ENCODE measurements at places on chromosomes 7 and 10.

GRCh38 chr7:143300959-143301935, 13.1 kb downstream of the CASP2 start:
- no peak for DNase-seq

- no peak for DNase-seq
These were observed 55.6 kb downstream of the CHST15 start for GRCh38 chr10:124037784-124038183.

- DNase-seq, result no peak
These were observed 60.7 kb downstream of the LHPP start for GRCh38 chr10:124522131-124522932.

GRCh38 chr10:101708870-101709269, 13.9 kb upstream of the FBXW4 start:
- no peak for DNase-seq

DNA sequence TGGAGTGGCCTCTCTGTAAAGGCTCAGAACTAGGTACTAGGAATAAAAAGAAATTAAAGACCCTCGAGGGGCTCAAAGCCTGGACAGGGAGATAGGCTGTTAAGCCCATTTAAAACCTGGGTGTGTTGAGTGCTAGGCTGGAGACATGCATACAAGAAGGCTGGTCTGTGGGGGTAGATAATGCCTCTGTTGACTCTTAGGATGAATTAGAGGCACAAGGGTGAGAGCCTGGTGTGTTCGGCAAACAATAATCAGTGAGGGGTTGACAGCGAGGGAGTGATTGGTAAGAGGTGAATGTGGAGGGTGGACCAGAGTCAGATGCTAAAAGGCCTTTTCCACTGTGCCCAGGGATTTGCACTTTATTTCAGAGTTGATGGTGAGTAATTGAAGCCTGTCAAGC, 12.7 kb downstream of the GSTO2 start:
- DNase-seq, result no peak

DNA sequence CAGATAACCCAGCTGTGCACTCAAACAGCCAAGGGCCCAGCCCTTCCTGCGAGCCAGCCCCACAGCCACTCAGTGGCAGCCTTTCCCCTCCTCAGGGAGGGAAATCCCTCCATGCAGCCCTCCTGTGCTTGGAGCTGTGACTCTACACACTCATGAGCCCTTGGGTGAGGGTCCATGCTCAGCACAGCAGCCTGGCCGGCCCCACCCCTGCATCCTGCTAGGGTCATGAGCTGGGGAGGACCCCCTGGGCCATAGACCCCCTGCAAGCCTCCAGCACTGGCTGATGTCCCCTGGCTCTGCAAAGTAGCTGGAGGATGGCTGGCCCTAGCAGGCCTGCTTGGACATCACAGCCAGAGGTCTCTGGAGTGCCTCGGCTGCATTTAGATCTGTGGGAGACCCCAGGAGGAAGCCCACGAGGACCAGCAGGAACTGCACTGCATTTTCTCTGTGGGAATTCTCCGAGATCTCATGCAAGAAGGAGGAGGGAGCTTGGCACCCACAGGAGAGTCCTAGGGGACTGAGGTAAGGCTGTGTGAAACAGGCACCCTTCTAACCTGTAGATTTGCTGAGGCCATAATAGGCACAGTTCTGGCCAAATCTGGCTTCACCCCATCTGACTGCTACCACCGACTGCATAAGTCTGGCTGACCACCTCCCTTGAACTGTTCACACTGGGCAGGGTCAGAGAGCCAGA, 17.4 kb downstream of the TMEM273 start:
- no peak for DNase-seq
